ENCODE measurements at places on chromosomes 5 and 9. TPM values are rescaled to one million over a fixed set of nuclear protein-coding genes. Genes with fewer than 3 reads are reported as not detected.
A peak's percentile ranks its signal among the peaks of the same experiment; 100 is the strongest.

DNA sequence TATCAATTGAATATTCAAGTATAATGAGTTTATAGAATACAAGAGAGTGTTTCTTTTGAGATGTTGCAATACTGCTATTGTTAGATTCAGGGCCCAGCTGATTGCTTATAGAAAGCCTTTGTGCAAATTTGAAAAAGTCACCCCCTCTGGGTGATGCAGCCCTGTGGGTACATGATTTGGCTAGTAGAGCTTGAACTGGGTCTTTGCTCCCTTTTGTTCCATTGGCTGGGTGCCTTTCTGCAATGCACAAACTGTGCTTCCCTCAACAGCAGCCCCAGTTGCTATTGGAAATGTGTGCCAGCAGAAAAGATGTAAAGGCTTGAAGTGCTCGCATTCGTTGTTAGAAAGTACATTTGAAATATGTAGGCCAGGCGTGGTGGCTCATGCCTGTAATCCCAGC is 61.8 kb upstream of the CEMIP2 start:
- DNase-seq: no peak

DNA sequence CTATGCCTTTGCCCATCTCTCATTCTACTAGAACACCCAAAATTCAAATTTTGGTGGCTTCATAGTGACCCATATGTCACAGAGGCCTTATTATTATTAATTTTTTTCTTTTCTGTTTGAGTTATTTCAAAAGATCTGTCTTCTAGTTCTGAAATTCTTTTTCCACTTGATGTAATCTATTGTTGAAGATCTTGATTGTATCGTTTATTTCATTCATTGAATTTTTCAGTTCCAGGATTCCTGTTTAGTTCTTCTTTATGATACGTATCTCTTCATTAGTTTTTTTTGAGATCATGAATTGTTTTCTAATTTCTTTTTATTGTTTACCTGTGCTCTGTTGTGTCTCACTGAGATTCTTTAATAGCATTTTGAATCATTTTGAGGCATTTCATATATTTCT is 24.6 kb upstream of the APBA1 start:
- DNase-seq: no peak

- DNase-seq: no peak
Observed at GRCh38 chr9:113858282-113858681, 17.8 kb upstream of the ZNF618 start.

DNA sequence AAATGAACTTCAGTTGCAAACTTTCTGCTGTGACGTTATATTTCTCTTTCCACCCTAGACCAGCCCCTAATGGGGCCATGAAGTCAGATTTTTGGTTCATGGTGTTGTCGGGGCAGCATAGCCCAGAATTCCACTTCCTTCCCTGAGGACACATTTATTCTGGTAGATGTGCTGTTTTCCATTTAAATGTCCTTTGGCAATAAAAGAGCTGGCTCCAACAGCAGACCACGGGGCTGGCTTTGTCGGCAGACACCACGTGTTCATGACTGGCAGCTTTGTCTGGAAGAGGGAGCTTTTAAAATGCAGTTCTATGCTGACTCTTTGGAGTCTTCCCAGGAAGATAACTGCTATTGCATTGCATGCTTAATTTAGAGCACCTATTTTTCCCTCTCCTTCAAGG is 17.6 kb upstream of the LCP2 start:
- DNase-seq: no peak

DNA sequence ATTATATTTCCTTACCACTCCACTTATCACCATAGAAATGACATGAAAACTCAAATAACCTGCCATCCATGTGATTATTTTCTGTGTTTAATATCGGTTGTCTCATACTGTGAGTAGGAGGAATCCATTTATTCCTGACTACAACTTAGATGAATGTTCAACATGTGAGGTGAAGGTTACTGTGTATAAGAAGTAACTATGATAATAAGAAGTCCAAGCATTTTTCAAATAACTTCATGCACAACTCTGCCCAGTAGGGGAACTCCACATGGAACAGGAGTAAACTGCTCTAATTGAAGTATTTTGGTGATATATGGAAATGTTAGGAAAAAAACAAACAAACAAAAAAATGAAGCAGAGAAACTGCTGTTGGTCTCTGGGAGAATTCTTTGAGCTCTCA is 447.5 kb upstream of the GRIN3A start:
- DNase-seq: no peak

- no peak for DNase-seq
Observed at GRCh38 chr5:20536813-20537212, 548.8 kb upstream of the CDH18 start.

GRCh38 chr5:24742334-24742733 is 97.6 kb upstream of the CDH10 start:
- no peak for DNase-seq

- no peak for DNase-seq
Observed at GRCh38 chr9:89980600-89980999, 375.8 kb downstream of the GADD45G start.

DNA sequence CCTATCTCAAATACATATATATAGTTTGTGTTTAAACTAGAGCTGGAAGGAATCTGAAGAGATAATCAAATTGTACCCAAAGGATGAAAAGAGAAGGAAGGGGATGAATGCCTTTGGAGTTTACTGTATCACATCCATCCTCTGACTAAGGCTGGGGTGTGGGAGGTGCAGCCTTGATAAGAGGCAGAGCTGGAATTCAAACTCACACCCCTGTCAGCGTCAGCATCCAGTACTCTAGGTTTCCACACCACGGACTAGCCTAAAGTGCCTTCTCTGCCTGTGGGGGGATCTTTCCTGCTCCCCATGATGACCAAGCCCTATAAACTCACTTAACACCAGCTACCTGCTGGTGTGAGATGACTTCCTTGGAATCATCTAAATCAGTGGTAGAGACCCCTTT is 48.1 kb downstream of the EPB41L4B start:
- DNase-seq: no peak

DNA sequence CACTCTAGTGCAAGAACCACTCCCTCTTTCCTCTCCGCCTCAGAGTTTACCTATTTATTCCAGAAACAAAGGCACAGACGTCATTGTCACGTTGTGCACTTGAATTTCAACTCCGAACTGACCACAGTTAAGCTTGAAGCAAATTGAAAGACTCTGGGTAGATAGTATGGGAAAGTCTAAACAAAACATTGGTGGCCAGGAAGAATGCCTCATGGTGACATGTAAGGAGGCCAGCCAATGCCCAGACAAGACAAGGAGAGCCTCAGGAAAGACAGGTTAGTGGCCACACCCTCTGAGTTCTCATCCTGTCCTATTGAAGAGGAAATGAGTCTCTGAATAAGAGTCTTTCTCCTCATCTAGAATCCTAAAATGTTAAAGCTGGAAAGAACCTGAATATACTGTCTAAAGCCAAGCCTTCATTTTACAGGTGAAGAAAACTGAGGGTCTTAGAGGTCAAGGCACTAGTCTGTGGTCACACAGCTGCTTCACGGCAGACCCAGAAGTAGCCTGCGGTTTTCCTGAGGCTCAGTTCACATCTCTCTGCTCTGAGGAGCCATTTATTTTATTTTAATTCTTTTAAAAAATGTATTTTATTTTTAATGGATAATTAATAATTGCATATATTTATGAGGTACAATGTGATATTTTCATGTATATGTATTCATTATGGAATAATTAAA is 30.2 kb downstream of the ZFAND5 start:
- DNase-seq: no peak

DNA sequence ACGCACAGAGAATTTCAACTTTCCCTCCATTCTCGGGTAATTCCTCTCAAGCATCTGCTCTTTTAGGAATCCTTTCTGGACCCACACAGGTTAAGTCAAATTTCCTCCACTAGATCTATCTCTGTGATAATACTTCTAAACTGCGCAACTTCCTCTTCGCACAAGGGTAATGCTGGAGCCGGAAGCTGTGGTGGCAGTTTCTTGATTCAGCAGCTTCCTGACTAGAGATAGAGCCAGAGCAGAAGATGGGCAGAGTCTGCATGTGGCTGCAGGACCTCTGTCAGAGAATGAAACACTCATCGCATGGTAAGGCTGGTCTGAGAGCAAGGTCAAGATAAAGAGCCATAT is 11.1 kb upstream of the CDC42SE2 start:
- DNase-seq: peak; percentile 78

DNA sequence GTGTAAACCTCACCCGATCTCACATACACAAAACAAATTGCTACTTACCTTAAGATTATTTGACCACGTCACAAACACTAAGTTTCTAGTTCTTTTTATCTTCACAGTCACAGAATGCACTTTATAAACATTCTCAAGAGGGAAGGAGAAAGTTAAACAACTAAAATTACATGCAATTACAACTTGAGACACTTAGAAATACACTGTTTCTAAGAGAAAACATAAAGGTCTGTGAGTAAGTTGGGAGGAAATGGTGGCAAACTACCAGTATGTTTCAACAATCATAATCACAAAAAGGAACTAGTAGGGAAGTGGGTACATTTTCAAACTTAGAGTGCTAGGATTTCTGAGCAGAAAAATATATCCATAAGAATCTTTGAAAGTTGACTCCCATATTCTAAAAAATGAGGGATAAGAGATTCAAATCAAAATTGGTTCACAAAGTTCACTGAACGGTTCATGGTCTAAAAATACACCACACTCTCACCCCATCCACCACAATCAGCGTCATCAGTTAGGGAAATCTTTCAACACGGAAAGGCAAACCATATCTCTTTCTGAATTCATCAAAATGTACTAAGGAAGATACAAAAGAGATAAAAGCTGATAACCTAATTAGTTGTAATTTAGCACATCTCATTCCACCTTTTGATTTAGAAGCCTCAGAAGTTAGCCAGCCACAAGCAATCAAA is 182.6 kb downstream of the BNC2 start:
- no peak for DNase-seq

GRCh38 chr9:138116521-138116920 is 238.9 kb downstream of the CACNA1B start:
- DNase-seq: no peak

- DNase-seq: no peak
Observed at GRCh38 chr5:174177976-174178605, 132.6 kb downstream of the NSG2 start.

GRCh38 chr5:137657073-137657472 is 78.8 kb downstream of the KLHL3 start:
- DNase-seq: no peak

DNA sequence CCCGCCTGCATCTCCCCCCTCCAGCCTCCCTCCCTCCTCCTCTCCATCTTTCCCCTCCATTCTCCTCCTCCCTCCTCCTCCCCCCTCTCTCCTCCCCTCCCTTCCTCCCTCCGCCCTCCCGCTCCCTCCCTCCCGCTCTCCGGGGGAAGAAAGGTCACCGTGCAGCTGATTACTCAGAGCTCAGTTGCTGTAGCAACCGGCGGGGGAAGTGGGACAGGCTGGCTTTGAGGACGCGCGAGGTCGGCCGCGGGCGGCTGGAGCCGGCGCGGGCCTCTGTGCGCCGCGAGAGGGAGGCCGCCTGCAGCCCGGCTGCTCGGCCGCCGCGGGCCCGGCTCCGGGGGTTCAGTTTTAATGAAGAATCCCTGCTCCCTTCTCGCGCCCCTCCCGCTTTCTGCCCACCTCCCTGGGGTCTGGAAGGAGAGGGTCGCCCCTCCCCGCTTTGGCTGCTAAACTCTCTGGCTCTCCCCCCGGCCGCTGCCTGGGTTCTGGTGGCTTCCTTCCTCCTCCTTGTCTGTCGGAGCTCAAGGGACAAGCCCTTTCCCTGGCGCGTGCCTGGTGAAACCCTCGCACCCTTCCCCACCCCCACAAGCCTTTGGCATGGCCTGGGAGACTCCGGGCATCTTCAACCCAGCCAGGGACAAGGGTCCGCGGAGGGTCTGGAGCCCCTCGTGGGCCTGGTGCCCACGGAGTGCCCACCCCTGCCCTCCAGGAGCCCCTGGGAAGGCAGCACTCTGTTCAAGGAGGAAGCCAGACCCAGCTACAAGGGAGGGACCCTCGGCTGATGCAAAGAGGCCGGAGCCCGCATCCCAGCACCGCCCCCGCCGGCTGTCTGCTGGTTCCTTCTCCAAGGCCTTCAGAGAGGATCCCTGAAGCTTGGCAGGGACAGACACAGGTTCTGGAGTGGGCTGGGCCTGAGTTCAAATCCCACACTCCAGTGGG is 160.3 kb downstream of the C9orf50 start:
- DNase-seq: peak; percentile 77

DNA sequence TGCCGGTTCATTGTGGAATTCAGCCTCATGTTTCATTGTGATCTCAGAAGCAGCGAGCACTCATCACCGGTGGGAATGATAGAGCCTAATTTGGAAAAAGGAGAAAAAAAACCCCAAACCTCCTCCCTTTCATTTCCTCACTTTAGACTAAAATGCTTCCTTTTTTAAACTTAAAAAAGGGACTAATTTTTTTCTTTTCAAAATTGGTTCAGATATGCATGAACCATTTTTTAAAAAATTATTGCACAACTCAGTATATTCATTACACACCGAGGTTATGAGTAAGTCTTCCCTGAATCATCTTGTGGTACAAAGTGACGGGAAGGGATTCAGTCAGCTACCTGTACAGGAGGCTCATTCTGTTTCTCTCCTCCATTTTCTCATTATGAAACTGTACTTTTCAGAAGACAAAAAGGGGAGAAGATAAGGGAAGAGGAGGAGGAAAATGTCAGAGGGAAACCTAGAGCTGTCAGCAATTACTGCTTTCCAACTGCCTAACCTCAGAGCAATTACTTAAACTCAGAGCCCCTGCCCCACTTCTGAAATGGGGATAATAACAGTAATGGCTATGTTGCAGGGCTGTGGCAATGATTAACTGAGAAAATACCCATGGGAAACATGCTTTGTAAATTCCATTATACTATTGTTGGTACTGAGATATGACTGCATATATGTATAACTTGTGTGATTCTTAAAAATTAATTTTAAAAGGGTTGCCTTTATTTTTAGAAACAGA is 24.0 kb downstream of the GALNT10 start:
- no peak for DNase-seq

GRCh38 chr5:139758510-139759075 is 37.0 kb upstream of the PSD2 start:
- DNase-seq: peak; percentile 52

- DNase-seq: no peak
Observed at GRCh38 chr9:134655101-134655500, 13.5 kb downstream of the COL5A1 start.

DNA sequence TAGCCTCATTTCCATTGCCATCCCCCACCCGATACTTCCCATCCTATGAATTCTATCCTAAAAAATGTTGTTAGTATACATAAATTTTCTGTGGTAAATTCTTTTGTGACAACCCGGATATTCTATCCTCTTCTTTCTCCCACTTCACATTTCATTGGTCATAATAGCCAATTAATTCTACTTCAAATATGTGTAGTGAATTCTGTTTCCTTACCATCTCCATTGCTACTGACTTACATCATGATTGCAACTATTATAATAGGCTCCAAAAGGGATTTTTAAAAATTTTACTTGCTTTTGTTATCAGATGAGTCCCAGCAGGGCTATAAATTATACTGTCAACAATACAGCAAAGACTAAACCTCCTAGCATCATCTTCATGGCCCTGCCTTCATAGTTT is 1326.8 kb downstream of the PTPRD start:
- no peak for DNase-seq

GRCh38 chr5:15929611-15930263 is 249.9 kb downstream of the MARCHF11 start:
- no peak for DNase-seq

- DNase-seq: peak; percentile 68
Observed at GRCh38 chr5:179166886-179167841, 107.0 kb downstream of the ZNF354C start.

Gene TRPM3
- not detected for polyA plus RNA-seq

Gene ANKRD55
- polyA plus RNA-seq: 1.6 TPM

Gene NOTCH1
- polyA plus RNA-seq: 5.9 TPM

Gene FOXD4L3
- polyA plus RNA-seq: not detected

Gene IER5L
- polyA plus RNA-seq: 0.49 TPM

Gene BRINP1
- polyA plus RNA-seq: not detected

Gene OBP2B
- not detected for polyA plus RNA-seq

Gene GMCL2
- not detected for polyA plus RNA-seq

Gene GAS1
- 0.22 TPM for polyA plus RNA-seq

Gene GABRA1
- polyA plus RNA-seq: not detected

Gene C5orf52
- polyA plus RNA-seq: not detected

Gene C1QTNF3
- polyA plus RNA-seq: 0.08 TPM
